Panc1 (cell line): ENCODE measurements at places on chromosomes 6 and 20. TPM values are rescaled to one million over a fixed set of nuclear protein-coding genes. Genes with fewer than 3 reads are reported as not detected.

DNA sequence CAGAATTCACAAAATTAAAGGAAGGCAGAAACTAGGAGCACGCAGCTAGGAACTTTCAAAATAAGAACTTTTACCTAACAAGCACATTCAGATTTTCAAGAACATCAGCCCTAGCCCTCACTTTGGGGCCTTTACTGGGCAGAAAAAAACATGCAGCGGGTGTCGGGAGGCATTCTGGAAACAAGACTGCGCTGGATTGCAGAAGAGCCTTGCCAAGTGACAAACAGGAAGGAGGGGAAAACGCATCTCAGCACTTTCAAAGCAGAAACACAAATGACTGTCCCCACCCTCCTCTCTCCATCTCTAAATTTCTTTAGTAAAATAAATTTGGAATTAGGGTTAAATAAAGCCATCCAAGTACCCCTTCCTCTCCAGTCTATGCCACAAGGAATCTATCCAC, 74.6 kb upstream of the RREB1 start:
- no peak for DNase-seq

DNA sequence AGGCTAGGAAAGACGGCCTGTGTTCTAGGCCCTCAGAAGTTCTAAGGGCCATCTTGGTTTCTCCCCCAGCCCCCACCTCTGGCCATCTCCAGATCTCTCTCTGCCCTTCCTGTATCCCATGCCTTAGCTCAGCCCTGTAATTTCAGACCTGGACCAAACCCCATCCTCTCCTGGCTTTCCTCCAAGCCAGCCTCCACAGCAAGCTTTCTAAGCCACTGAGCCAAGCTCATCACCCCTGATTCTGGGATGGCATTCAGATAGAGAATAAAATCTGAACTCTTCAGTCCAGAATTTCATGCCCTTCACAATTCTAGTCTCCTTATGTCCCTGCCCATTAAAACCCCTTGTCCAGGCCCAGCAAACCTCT, 18.9 kb upstream of the CCM2L start:
- no peak for DNase-seq

GRCh38 chr6:129623008-129623732, 86.8 kb downstream of the ARHGAP18 start:
- DNase-seq: no peak

DNA sequence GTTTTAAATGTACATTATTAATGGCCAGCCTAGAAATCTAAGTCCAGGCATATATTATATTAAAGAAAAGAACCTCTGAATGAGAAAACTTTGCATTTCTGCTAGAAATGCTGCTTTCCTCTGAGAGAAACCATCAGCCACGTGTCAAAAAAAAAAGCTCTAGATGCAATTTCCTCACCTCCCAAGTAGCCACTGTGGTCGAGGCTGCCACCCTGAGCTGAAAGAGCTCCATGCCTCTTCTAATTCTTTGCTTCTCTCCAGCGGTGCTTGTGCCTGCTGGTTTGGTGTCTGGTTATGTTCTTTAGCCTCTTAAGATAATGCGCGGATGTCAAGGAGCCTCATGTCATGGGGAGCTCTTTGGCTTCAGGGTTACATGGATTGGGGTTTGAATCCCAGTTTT, 316.0 kb downstream of the TFAP2C start:
- no peak for DNase-seq

- DNase-seq: no peak
These were observed 585.3 kb upstream of the ARID1B start for GRCh38 chr6:156191895-156192294.

GRCh38 chr6:111780393-111780792, 92.9 kb downstream of the FYN start:
- DNase-seq: no peak

The FAM83C gene
- total RNA-seq: not detected

The CST2 gene
- total RNA-seq: not detected

The CD93 gene
- 0.10 TPM for total RNA-seq

The NKAPL gene
- total RNA-seq: not detected

The HAO1 gene
- total RNA-seq: 0.13 TPM

The GINS1 gene
- total RNA-seq: 36.0 TPM
